ENCODE measurements at places on chromosomes 2 and 18.

GRCh38 chr2:15701341-15701907, 109.8 kb downstream of the DDX1 start:
- DNase-seq = no peak

DNA sequence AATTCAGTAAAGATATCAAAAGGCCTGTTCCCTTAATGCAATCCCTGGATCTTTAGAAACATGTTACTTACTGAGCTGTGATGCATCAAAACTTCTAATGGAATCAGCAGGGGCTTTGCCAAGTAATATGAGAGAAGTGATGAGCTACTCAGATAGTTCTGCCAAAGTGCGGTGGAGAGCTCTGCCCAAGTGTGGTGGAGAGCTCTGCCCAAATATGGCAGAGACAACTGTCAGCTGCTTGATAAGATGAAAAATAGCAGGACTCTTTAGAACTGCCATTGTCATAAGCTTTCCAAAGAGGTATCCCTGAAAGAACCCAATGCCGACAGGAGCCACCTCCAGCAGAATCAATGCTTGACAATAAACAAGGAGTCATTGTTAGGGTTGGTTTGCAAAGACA, 167.9 kb upstream of the SLC39A10 start:
- DNase-seq = peak; percentile 66

GRCh38 chr2:234722176-234722575, 225.3 kb upstream of the ARL4C start:
- DNase-seq = no peak

- peak; percentile 15 for DNase-seq
These were observed 10.7 kb downstream of the PIK3C3 start for GRCh38 chr18:41965634-41966255.

GRCh38 chr2:70854411-70854810, 18.8 kb upstream of the CD207 start:
- DNase-seq = no peak

- no peak for DNase-seq
These were observed 27.4 kb upstream of the TTC32 start for GRCh38 chr2:19929226-19929625.

GRCh38 chr2:111186933-111187332, 66.2 kb downstream of the BCL2L11 start:
- no peak for DNase-seq

GRCh38 chr2:204177977-204178522, 241.5 kb downstream of the ICOS start:
- peak; percentile 27 for DNase-seq

- DNase-seq = no peak
These were observed 91.9 kb upstream of the STK17B start for GRCh38 chr2:196263181-196263747.

DNA sequence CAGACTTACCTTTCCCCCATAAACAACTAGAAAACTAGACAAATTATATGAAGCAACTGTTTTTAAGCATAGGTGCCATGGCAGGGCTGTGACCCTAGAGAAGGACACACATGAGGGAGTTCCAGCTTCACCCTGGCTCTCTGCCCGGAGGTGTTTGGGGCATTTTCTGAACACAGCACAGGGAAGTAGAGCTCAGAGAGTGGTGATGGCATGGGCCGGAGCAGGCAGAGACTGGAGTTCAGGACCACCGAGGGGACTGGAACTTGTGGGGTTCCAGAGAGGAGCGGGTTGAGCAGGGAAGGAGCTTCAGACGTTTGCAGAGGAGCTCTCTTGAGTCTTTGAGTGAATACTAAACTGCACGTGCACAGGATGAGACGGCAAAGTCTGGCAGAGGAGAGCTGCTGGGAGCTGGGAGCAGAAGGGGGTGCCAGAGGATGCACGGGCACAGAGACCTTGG, 26.5 kb upstream of the KLF11 start:
- DNase-seq = no peak

GRCh38 chr2:60303680-60304079, 249.8 kb downstream of the BCL11A start:
- no peak for DNase-seq

DNA sequence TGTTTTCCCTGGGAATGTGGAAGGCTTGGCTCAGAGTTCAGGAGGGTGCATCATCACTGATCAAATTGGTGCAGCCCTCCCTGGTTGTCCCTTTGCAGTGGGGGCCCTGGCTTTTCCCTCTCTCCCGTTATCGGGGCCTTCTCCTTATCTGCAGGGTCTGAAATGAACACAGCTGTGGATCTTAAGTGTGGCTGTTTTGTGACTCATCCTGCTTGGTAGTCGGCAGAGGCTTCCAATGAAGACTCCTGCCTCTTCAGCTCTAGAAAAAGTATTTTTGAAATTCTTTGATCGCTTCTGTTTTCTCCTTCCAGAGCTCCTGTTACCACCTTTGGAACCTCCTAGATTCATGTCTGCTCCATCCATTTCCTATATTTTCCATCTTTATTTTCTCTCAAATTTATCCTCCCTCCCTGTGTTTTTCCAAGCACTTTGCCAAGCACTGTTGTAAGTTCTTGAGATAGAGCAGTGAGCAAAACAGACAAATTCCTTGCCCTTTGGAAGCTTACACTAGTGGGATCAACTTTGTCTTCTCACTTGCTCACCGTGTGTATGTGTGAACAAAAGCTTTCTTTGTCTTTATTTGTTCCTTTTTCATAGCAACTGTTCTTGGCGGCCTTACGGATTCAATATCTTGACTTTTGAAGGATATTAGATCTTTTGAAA, 45.7 kb downstream of the RALB start:
- DNase-seq = peak; percentile 37

DNA sequence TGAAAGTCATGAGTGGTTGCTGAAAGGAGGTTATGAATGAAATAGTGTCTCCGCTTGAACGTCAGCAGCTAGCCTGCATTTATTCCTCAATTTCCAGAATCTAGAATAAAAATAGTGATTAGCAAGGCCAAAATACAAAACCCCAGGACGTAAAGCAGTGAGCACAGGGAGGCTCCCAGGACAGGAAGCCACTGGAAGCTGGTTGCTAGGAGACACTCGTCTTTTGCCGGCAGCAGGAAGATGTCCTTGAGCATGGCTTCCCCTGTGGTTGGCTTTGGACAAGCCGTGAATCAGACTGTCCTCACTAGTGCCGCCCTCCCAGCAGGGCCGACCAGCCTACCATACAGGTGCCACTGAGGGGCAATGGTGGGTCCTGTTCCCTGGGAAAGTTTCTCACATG, 374.4 kb downstream of the MTX2 start:
- DNase-seq = peak; percentile 53

- peak; percentile 100 for DNase-seq
These were observed 55.6 kb downstream of the THADA start for GRCh38 chr2:43540021-43540779.

- peak; percentile 90 for DNase-seq
These were observed 97.5 kb upstream of the FSHR start for GRCh38 chr2:49251766-49252165.

DNA sequence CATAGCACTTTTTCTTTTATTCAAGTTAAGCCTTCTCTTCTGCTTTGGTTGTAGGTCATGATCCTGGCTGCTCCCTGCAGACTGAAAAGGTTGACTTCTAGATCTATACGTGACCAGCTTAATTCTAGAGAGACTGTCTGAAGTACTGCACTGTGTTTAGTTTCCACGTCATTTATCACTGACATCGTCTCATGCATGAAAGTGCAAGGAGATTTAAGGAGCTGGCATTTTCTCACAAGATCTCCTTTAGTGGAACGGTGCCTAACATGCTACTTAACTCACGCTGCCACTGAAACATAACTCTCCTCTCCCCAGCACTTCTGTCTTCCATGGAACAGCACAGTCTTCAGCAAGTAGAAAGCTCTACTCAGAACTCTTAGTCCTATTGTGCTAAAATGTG, 583.0 kb upstream of the KLHL29 start:
- no peak for DNase-seq

DNA sequence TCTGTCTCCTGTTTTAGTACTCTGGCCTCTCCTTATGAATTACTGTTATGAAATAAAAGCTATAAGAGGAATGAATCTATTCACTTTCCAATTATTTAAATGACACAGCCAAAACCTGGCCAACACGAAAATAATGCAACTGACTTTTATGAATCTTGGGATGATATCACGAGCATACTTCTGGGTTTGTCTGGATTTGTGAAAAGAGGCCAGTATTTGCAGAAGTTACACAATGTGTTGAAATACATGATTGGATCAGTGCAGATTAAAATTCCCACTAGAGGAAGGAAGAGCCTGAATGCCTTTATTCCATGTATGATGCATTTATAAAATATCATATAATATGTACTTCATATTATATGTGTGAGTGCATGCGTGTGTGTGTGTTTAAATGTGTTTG, 418.2 kb downstream of the GRB14 start:
- no peak for DNase-seq

GRCh38 chr18:74654638-74655037, 57.0 kb downstream of the ZNF407 start:
- DNase-seq = peak; percentile 52

DNA sequence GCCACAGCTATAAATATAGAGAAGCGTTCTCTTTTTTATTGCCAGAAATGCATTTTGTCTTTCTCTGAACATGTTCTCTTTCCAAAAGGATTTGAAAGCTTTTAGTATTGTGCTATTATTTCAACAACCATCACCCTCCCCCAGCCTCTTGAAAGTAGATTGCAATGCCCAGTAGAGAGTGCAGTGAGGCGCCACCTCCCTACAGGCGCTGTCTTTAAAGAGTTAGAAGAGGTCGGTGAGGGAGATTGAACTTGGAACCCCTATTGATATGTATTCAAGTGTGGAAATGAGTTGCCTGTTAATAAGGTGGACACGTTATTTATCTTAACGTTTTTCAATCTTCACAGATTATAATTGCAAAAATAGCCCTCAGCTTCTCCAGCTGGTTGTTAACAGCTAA, 360.3 kb downstream of the LRP1B start:
- DNase-seq = no peak

- no peak for DNase-seq
These were observed 57.4 kb upstream of the CHRNA1 start for GRCh38 chr2:174821628-174822027.

GRCh38 chr2:113178069-113178746, 4.4 kb downstream of the PSD4 start:
- no peak for DNase-seq

GRCh38 chr2:28415010-28415409, 22.4 kb downstream of the FOSL2 start:
- DNase-seq = no peak

DNA sequence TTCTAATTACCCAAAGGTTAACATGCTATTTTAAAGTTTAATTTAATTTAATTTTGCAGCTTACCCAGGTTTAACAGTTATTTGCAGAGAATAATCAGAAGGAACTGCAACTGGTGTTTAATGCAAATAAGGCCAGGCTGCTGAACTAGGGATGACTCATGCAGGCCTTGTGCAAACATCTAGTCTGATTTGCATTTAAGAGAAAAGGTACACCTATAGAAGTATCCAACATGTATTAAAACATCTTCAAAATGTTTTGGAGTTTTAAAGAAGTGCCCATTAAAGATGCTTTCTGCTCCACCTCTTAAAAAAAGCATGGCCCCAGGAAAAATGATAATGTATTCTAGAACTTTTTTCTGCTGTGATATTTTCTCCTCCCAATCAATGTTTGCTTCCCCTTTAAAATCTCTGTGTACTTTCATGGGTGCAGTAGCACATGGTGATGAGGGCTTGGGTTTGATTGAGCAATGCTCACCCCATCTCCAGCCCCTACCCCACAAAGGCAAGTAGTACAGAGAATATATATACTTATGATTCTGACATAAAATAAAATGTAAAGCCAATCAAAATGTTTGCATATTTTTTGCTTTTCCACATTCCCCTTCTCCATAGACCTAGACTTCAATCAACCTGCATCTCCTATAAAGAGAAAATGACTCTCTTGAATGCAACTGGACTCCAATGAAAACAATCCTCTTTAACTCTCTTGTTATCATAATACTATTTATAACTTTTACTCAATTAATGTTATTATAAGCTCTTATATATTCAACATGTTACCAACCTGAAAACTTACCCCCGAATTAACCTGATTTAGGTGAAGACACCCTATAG, 54.1 kb downstream of the ATP8B1 start:
- DNase-seq = peak; percentile 55

- DNase-seq = no peak
These were observed 54.5 kb upstream of the ACMSD start for GRCh38 chr2:134783912-134784311.

DNA sequence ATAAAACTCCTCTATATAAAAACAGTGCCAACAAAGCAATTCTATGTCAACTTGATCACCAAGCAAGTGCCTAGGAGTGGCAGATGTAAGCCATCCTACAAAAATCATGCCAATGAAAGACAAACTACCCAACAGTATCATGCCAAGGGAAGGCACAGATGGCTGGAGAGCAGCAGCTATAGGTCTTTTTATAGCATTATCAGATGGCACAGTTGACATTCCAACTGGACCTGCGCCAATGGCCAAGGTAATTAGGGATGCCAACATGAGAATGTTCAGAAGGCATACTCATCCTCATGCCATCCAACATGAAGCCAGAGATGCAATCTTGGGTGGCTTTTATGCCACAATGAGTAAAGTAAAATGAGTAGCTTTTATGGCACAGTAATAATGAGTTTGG, 237.3 kb downstream of the OTX1 start:
- DNase-seq = no peak

DNA sequence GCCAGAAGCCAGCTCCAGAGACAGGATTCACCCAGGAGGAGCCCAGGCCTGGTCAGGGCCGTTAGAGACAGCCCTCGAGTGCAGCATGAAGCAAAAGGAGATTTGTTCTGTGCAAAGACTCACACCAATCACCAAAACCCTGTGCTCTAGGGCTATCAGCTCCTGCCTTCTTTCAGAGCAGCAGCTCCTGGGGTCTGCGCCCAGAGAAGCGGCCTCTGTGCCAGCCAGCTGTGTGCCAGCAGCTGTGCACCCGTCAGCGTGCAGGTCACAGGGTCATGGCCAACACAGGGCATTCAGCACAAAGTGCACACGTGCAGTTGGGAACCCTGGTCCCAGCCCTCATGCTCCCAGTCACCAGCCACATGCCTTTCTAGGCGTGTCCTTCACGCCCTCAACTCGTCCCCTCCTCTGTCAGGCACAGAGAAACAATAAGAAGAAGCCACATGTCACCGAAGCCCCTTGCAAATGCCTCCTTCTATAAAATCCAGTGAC, 49.3 kb downstream of the ZNF516 start:
- DNase-seq = no peak

GRCh38 chr2:118830118-118830517, 17.3 kb downstream of the EN1 start:
- peak; percentile 84 for DNase-seq

- DNase-seq = peak; percentile 14
These were observed 62.8 kb downstream of the PRELID3A start for GRCh38 chr18:12470382-12471075.

GRCh38 chr2:230636684-230637271, 75.9 kb upstream of the CAB39 start:
- DNase-seq = no peak
